Activated CD8-positive, alpha-beta memory T cell treated with anti-CD3 and anti-CD28 coated beads for 1 hour (primary cell): ENCODE measurements at places on chromosomes 12 and 14.
A peak's percentile ranks its signal among the peaks of the same experiment; 100 is the strongest.

- no peak for DNase-seq
Measured at GRCh38 chr12:1083889-1084262, 92.9 kb downstream of the ERC1 start.

- DNase-seq, result no peak
Measured at GRCh38 chr14:102185360-102185759, 45.7 kb downstream of the WDR20 start.

GRCh38 chr12:39441963-39442830, 723 bp downstream of the KIF21A start:
- DNase-seq, result peak; percentile 2

DNA sequence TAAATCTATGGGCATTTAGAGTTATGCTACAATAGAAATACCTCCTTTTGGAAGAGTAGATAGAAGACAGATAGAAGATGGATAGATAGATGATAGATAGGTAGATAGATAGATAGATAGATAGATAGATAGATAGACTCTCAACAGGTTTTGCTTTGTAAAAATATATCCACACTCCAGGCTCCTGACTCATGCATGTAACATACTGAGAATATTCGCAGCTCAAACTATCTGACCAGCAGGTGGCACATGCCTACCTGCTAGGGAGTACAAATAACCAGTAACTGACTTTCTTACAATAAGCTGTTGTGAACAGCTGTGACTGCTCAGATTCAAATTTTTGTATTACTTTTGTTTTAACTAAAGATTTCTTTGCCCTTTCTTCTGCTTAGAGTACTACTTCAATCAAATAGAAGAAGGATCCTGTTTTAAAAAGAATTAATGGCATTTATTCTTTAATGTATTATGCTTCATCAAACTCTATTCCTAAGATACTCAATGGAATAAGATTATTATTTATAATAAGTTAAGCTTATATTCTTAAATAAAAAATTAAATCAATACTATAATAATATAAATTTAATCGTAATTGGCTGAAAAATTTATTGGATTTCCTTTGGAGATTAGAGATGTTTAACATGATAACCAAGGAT, 15.8 kb upstream of the CPNE8 start:
- no peak for DNase-seq
